ENCODE measurements at places on chromosomes 16 and 17.

- no peak for DNase-seq
Observed at GRCh38 chr17:53979991-53980390, 157.3 kb downstream of the KIF2B start.

DNA sequence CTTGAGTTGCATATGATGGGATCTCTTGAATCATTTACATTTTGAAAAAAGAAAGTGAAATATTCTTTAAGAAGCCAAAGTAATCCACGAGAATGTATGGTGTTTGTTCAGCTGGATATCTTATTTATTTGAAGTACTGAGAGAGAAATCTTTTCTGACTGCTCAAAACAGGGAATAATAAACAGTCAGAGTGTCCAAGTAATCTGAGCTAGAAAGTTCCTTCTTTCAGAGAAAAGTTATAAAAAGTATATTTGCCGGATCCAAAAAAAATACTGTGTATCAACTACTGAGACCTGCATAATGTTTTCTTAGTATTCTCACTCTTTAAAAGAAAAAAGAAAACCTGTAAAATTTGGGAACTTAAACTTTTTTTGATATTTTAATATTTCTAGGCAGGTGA lies 350.8 kb downstream of the WWOX start:
- DNase-seq = no peak

DNA sequence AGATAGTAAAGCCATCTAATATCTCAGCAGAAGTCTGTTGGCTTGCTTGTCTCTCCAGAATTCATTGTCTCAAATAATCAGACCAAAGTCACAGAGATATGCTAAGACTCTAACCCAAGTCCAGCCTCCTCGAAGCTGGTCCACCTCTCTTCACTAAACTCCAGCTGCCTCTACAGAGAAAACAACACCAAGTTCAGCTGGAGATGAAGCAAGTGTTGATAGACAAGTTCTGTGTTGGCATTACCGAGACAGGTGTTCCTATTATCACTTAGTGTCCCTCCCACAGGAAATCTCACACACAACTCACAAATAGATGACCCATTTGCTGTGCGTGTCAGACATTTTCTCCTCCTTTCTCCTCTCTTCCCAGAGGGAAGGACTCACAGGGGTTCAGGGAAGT lies 164.4 kb upstream of the ANKFN1 start:
- no peak for DNase-seq

- DNase-seq = no peak
Observed at GRCh38 chr17:60606036-60606435, 6.0 kb downstream of the PPM1D start.

- no peak for DNase-seq
Observed at GRCh38 chr17:9002606-9003354, 18.5 kb upstream of the NTN1 start.

DNA sequence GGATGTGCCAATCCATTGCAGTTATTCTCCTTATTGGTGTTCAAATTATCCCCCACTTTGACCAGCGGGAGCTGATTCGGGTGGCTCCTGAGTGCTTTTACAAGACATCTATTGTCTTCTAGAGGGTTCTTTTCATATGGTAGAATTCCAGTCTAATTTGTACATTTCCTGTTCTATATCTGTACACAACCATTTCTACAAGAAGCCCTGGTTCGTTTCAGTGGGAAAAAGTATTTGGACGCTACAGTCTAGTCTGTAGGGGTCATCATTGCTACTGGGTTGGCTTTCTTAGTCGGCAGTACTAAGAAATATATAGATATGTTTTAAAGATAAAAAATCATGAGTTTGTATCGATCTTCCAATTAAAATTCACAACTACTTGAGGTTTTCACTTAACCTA lies 262.6 kb downstream of the MAP2K6 start:
- DNase-seq = no peak

GRCh38 chr16:16861546-16861945 lies 482.6 kb downstream of the NPIPA7 start:
- DNase-seq = no peak

DNA sequence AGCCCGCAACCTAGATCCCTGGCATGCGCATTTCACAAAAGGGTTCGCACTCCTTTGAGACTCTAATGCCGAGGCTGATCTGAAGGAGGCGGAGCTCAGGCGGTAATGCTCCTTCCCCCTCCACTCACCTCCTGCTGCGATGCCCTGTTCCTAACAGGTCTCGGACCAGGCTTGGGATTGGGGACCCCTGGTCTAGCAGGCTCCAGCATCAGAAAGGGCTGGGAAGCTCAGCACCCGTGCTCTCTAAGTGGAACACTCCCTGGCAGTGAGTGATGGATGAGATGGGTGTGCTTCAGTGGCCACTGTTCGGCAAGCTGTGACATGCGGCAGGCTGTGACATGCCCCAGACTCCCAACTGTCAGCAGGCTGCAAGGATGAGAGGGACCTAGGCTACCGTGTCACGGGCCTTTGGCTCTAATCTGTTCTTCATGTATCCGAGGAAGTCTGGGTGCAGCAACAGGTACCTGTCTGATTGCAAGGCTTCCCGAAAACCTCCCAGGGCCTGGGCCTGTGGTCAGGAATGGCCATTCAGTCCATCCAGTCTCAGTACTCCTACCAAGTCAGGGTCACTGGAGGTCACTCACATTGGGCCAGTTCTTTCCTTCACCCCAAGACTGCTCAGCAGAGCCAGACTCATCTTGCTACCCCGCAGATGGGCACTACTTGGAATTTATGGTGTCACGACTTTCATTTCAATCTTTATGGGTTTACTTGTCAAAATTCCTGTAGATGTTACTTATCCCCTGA lies 1.3 kb upstream of the ST6GALNAC2 start:
- DNase-seq = no peak

GRCh38 chr16:57742543-57742942 lies 7.0 kb downstream of the KATNB1 start:
- DNase-seq = no peak

DNA sequence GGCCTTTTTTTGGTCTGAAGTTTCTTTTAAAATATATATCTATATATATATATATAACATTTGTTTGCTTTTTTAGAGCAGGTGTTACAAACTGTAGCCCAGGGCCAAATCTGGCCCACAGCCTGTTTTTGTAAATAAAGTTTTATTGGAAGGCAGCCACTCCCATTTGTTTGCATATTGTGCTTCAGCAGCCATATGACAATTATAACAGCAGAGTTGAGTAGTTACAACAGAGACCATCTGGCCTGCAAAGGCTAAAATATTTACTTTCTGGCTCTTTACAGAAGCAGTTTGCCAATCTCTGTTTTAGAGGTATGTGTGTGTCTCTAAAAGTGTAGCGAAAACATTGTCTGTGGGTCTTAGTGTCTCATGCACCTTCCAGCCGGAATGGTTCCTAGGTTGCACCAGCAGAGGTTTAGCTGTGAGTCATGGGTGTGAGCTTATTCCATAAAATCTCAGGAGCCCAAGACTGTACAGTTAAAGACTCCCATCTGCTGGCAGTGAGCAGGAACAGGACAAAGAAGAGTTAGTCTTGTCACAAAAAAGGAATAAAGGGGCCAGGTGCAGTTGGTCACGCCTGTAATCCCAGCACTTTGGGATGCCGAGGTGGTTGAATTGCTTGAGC lies 23.8 kb downstream of the LCMT1 start:
- no peak for DNase-seq

DNA sequence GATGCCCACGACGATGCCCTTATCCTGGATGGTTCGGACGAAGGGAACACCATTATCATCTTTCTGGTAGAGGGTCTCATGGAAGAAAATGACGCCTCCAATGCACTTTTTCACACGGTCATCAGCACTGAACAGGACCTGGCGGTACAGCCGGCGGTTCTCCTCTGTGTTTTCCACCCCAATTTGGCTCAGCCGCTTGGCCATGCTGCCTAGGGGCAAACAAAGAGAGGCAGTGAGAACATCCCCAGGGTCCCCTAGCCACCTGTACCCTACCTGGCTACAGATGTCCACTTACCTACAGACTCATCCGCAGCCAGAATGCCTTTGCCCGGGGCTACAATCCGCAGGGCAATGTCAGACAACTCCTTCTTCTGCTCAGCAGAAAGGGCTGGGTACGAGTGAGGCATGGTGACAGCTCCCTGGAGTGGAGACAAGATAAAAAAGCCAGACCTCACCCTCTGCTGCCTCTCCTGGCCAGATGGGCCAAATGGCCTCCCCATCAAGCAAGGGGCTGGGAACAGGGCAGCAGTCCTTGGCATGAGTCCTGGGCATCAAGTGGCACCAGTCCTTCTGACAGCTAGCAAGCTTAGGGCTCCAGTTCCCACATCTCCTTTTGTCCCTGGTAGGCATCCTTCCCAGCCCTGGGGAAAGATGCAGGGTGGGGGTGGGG lies 1.4 kb downstream of the ALDOC start:
- DNase-seq = peak; percentile 62

DNA sequence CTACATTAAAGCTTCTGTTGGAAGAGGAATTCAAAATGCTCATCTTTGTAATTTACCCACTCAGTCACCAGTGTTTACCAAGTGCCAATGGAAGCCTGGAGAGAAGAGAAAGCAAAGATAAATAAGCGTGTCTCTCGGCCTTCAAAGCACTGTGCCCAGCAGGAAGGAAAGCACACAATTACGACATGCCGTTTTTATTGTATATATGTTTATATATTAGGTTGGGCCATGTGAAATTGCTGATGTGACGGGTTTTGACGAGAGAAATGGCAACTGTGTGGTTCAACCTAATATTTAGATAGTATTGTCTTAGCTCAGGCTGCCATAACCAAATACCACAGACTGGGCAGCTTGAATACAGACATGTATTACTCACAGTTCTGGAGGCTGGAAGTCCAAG lies 79.3 kb upstream of the HSBP1 start:
- DNase-seq = no peak

- DNase-seq = no peak
Observed at GRCh38 chr17:78613416-78613815, 36.2 kb upstream of the DNAH17 start.

- DNase-seq = no peak
Observed at GRCh38 chr16:88337021-88337420, 45.7 kb upstream of the ZNF469 start.

- DNase-seq = no peak
Observed at GRCh38 chr17:30534298-30534697, 57.1 kb downstream of the GOSR1 start.

DNA sequence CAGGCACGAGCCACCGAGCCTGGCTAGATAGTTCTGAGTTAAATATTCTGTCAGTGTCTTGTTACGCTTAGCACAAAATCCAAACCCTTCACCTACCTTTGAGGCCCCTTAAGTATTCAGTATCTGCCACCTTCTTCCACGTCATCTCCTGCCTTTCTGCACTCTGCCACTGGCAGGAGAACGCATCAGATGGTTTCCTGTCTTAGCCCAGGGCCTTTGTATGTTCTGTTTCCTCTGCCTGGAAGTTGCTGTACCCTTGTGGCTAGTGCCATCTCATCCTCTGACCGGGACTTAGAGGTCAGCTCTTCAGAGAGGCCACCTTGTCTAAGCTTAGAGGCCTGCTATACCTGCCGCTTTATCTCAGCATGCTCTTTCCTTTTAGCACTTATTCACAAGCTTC lies 67.5 kb upstream of the LGALS9 start:
- no peak for DNase-seq

GRCh38 chr16:65377195-65377594 lies 255.3 kb upstream of the CDH11 start:
- no peak for DNase-seq

DNA sequence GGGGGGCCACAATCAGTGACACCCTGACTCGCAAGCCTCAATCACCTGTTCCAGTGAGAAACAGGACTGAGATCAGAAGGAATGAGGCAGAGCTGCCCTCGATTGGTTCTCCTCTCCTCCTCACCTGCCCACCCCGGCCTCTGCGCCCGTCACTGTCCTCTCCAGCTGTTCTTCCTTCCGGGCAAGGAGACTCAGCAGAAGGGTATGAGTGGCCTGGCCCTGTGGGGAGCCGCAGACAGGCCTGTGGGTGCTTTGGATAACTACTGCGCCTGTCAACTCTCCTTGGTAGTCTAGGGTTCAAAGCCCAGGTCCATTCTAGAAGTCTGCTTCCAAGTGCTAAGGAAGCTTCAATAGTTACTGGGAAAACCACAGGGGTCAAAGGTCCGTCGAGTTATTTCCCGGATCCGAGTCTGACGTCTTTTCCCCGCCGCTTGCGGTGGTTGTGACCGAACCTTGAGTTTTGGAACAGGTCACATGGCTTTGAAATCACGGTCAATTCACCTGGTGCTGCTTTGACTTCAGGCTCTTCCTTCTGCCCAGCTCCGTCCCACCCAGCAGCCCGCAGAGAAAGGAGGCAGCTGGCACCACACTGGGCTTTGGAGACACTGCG lies 8.3 kb downstream of the CARD14 start:
- no peak for DNase-seq

- DNase-seq = no peak
Observed at GRCh38 chr16:11058832-11059231, 114.5 kb downstream of the CLEC16A start.

GRCh38 chr17:28230011-28230410 lies 89.0 kb upstream of the TMEM97 start:
- no peak for DNase-seq

DNA sequence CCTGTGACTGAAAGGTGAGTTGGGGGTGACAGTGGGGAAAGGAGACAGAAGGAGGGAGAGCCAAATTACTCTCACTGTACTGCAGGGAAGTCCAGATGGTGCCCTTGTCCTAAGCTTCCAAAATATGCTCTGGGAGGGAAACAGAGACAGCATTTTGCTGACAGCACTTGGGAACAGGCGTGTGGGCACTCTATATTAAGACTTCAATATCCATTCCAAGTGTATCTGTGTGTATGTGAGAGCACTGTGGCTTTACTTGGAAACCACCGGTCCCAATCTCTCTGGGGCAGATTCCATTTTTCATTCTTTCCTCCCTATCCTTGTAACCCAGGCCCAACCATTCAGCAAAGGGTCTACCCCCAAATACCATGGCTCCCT lies 407.3 kb downstream of the UTP18 start:
- DNase-seq = no peak

GRCh38 chr17:70024253-70024652 lies 50.8 kb upstream of the KCNJ16 start:
- no peak for DNase-seq

DNA sequence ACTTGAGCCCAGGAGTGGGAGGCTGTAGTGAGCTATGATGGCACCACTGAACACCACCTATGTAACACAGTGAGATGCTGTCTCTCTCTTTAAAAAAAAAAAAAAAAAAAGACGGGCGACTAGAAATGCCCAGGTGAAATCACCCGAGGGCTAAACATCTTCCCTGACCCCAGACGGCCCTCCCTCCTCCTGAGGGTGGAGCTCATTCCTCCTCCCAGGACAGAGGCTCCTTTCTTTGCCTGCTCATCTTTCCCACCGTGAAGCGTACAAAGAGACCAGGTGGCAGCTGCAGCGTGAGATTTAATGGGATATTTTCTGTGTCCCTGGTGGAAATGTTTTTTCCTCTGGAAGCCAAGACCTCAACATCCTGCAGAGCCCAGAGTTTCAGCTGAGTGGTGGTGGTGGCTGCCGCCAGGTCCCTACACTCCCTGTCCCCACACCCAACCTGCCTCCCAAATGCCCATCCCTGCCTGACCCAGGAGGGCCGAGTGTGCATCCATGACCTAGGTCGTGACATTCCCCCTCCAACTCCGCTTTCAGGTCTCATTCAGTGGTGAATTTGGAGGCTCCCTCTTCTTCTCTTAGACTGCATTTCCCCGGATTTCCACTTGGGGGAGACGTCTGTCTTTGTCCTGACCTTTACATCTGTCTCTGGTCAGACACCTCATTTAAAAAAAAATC lies 14.4 kb upstream of the GPRC5B start:
- no peak for DNase-seq

- DNase-seq = no peak
Observed at GRCh38 chr17:10737168-10737622, 7.4 kb upstream of the TMEM220 start.
